Activated T-cell treated with anti-CD3 and anti-CD28 coated beads for 4 hours (primary cell): ENCODE measurements at places on chromosomes 4 and X.

- no peak for DNase-seq
These were observed 21.9 kb upstream of the FAM47C start for GRCh38 chrX:36986231-36986630.

- DNase-seq = no peak
These were observed 199.3 kb upstream of the ADAMTS3 start for GRCh38 chr4:72768364-72768763.

GRCh38 chr4:7988437-7988836, 48.8 kb upstream of the AFAP1 start:
- no peak for DNase-seq

DNA sequence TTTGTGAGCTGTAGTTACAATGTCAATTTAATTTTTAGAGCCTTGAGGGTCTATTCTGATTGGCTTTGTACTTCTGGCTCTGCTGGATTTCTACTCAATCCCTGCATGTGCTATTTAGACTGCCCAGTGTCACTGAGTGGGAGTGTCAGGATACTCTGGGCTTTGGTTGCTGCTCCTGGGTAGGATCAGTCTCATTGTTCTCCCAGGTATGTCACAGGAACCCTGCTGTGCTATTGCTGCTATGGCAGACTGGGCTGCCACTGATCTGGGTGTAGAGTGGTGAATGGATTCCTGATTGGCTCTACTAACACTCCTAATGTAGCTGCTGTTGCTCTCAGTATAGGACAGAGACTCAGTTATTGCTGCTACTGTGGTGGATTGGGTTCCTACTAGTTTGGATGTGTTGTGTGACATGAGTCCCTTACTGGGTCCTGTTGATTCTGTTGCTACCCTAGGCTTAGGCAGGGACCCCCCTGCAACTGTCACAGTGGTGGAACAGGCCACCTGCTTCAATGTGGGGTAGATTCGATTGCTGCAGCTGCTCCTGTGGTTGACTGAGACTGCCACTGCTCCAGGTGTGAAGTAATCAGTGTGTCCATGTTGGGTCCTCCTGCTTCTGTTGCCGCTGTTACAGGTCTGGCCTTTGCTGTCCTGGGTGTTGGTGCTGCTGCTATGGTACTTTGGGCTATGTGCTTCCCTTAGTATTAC, 707.8 kb upstream of the AMOT start:
- no peak for DNase-seq

DNA sequence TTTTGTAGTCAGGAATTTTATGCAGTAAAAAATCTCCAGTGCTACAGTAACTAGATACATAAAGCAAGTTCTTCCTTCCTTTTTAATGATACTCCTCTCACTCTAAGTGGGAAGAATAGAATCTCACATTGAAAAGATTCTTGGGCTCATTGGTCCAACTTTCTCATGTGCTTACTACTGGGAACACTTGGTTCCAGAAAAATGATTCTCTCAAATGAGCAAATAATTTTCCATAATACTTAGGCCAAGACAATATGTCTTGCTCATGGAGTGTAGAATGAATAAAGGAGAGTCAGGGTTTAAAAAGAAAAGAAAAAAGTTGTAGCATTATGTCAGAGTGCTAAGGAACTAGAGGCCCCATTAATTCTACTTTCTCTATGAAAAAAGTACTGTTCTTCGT, 197.8 kb downstream of the RASL11B start:
- DNase-seq = no peak

DNA sequence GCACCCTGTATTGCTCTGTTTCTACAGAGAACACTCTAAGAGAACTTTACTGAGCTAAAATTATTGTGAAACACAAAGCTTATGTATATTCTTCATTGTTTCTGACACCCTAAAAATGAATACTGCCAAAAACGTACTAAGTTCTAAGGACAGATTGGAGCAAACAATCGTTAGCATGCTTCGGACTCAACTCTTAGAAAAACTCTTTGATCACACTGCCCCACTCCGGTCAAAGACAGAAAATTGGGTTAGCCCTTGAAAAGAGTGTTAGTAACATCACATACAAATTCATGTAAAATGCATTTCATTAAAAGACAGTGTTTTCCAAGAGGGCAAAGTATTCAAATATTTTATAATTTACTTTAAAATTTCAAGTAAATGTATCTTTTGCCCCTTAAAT, 177.4 kb downstream of the DCHS2 start:
- no peak for DNase-seq

DNA sequence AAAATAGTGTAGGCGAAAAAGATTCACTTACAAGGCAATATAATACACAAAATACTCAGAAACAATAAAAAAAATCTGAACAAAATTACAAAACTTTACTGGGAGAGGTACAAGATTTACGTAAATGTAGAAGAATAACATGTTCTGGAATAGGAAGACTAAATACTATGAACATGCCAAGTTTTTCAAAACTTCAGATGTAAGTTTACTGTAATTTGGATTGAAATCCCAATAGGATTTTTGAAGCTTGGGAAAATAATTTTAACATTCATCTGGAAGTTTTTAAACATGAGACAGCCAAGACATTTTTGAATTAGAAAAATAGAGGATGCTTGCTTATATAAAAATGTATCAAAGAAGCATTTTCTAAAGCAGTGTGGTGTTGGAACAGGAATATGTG, 30.5 kb upstream of the CT83 start:
- no peak for DNase-seq

DNA sequence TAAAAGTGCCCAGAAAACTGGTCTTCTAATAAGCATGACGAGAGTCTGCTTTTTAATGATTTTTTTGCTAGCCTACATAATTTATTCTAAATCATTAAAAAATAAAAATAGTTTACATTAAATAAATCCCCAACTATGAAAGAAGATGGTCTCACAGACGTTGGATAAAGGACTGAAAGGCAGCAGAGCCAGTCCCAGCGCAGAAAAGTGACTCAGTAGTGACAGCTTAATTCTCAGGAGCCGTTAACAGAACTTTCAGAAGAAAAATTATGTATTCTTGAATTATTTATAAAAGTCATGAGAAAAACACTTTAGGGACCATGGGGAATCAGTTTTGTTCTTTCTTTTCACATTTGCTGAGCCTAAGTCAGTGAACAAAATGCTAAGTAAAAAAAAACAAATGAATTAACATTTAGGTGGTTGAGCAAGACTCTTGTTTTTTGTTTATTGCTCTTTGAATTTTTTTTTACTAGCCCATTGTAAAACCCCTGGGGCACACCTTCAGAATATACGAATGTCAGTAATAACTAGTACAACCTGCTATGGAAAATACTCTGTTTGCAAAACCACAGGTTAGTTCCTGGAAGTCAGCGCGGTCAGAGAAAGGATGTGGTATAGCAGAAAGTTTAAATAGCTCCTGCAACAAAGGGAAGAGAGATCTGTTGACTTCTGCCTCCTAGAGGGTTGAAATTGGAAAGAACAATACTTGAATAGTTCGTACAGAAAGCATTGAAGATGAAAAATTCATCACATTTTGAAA, 50.4 kb upstream of the CCDC160 start:
- peak; percentile 34 for DNase-seq

GRCh38 chr4:17124767-17125166, 226.3 kb upstream of the LDB2 start:
- DNase-seq = no peak

- DNase-seq = peak; percentile 29
These were observed 11.6 kb downstream of the PDZD4 start for GRCh38 chrX:153818571-153819383.

DNA sequence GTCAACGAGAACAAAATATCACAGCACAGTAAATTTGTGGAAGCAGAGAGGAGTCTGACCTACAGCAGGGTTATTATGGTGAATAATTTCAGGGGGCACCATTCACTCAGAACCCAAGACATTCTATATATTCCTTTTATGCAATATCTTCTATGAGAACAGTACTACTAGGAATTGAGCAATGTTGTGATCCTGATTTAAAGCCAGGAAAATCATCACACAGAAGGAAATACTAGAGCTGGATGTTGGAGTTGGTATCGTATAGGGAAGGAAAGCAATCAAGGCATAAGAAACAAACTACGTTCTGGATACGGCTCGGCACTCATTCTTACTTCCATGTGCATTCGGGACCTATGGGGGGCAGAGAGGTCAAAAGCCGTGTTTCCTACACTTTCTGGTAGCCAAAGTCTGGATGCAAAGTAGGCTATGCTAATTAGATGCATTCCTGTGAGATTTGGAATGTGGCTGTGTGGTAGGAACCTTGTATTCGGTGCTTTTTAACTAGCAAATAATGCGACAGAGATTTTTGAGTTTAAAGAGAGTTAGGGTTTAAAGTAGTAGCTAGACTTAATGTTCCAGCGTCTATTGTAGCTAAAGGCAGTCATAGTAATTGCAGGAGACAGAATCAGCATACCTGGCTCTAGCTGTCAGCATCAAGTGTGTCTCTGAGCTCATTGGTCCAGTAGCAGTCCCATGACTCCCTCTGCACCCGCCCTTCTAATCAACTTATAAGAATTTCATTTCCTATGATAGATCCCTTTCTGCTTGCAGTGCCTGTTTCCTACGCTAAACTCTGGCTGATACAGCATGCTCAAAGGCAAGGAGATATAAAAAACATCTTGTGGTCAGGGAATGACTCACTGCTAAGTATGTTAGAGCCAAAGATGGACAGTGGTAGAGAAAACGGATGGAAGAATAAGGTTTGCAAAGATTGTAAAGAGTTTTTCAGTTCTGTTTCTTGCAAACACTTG, 43.3 kb upstream of the PDGFC start:
- DNase-seq = no peak

GRCh38 chrX:47358387-47359065, 11.9 kb upstream of the ZNF157 start:
- peak; percentile 7 for DNase-seq

- DNase-seq = peak; percentile 34
These were observed 1.4 kb downstream of the ZNF827 start for GRCh38 chr4:145936997-145937901.

- no peak for DNase-seq
These were observed 830 bp downstream of the HOPX start for GRCh38 chr4:56680266-56680665.

DNA sequence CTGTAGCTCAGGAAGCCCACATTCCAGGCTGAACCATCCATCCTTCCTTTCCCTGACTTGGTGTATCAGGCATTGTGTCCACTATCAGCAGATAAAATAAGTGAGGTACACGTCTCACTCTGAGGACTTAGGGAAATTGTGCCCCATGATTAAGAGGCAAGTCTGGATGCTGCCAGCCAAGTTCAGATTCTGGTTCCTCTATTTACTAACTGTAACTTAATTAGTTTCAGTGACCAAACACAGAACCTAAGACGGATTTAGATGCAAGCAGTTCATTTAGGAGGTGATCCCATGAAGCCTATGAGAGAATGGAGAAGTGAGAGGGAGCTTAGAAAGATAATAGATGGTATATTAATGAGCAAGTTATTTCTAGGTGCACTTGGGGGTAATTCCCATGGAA, 56.6 kb upstream of the PACRGL start:
- DNase-seq = no peak

- no peak for DNase-seq
These were observed 63.2 kb downstream of the MGST2 start for GRCh38 chr4:139728840-139729239.

GRCh38 chr4:56348576-56348975, 38.7 kb downstream of the AASDH start:
- DNase-seq = no peak

DNA sequence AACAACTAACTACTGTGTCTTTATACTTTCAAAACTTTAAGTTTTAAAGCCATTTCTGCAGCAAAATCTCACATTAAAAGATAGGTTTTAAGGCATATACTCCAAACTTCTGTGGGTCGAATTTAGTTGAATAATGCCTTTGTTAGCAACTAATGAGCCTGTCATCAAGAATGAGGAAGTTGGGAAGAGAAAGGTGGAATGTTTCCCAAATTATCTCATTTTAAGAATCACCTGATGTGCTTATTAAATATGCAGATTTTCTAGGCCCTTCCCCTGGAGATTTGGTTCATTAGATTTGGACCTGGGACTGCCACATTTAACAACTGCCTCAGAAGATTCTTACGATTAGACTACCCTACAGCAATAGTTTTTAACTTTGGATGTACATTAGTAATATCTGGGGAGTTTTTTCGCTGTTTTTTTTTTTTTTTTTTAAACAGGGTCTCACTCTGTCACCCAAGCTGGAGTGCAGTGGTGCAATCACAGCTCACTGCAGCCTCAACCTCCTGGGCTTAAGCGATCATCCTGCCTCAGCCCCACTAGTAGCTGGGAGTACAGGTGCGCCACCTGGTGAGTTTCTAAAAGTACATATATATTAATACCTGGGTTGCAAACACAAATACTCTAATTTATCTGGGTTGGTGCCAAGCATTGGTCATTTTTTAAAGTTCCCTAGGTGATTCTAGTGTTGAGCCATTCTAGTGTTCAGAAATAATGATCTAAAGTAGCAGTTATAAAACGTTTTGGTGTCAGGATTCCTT, 16.1 kb upstream of the TASL start:
- peak; percentile 1 for DNase-seq

DNA sequence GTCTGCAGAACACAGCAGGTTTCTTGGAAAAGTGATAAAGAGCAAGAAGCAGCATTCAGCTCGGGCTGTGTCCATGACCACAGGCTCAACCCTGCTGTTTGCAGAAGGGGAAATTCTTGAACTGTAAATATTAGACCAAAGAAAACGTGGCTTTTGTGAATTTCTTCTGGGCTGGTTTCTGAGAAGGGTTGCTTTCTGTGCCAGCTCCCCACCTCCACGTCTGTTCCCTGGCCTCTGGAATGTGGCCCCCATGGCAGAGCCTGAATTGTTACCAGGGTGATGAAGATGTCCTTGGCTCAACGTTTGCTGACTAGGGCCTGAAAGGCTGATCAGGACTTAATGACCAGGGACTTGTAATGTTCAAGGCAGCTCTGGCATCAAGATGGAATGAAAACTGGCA, 116.0 kb downstream of the CPEB2 start:
- no peak for DNase-seq

DNA sequence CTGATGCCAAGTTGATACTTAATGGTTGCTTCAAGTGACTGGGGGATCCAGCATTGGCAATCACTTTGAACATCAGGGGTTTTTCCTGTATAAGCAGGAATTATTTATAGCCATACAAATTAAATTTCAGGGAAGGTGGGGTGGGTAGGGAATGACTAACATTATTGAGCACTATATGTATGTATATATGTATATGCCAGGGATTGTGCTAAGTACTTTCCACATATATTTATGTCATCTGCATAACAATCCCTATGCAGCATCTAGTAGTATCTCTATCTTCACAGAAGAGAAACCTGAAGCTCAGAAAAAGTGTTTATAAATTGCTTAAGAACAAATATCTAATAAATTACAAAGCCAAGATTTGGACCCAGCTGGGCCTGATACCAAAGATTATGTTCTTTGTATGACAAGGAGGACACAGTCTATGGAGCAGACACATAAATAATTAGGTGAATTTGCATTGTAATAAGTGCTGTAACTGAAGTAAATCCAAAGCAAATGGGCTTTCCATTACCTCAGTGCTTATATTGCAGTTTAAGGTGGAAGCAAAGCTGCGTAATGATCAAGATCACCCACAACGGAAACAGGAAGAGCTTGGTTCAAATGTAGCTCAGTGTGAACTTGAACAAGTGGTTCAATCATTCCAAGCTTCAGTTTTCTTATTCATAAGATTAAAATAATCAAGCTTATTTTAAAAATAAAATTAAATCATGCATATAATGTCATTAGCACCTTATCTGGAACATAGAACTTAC, 18.9 kb upstream of the RASGEF1B start:
- no peak for DNase-seq

GRCh38 chr4:26985873-26986272, 125.2 kb downstream of the STIM2 start:
- DNase-seq = no peak
